ENCODE measurements at places on chromosomes 5 and 9.
A peak's percentile ranks its signal among the peaks of the same experiment; 100 is the strongest.

GRCh38 chr9:128701227-128701854, 962 bp upstream of the PKN3 start:
- no peak for DNase-seq

DNA sequence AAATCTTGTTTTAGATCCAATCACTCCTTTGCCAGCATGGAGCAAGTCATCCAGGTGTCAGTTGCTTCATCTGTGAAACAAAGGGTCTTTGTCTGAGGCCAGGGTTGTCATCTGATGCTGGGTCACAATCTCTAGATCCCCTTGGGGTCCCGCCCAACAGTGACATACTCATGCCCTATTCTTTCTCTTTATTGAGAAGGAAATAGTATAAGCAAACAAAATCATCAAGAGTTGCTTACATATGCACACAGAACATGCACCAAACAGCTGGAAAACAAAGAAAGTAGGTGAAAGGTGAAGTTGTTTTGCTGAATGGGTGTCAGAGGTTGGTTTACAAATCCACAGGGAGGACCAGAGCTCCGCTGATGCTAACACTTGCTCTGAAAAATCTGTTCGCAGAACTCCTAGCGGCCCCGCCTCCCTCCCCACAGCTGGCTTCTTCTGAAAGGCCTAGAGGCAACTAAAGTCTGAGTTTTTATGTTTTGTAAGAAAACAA, 106.1 kb upstream of the SLC44A1 start:
- DNase-seq = no peak

DNA sequence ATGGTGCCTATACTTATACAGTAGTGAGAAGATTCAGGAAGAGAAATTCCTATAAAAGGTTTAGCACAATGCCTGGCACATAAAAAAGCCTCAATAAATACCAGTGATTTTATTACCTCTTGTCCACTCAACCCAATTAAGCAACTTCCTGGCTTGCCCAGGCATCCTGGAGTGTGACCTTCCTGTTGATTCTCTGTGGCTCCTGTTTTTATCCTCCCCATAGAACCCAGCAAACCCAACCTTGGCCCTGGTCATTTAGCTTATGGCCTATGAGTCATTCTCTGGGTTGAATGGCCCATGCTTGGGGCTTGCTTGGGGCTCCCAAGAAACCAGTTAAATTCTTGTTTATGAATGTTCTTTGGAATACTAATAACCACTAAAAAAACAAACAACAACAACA, 21.4 kb upstream of the SPARC start:
- no peak for DNase-seq

DNA sequence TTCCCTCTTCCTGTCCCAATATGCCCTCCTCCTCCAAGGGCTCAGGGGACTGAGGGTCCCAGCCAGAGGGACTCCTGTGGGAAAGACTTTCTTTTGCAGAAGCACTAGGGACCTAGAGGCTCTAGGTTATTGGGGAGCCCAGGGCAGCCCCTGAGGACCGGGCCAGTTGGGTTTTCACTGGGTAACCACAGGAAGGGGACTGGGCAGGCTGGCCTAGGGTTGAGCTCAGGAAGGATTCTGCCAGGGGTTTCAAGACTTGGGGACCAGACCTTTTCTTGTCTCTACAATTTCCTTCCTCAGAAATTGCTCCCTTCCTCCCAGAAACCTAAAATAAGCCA, 24.4 kb upstream of the HMCN2 start:
- no peak for DNase-seq

GRCh38 chr5:53256746-53257145, 147.2 kb upstream of the MOCS2 start:
- DNase-seq = no peak

DNA sequence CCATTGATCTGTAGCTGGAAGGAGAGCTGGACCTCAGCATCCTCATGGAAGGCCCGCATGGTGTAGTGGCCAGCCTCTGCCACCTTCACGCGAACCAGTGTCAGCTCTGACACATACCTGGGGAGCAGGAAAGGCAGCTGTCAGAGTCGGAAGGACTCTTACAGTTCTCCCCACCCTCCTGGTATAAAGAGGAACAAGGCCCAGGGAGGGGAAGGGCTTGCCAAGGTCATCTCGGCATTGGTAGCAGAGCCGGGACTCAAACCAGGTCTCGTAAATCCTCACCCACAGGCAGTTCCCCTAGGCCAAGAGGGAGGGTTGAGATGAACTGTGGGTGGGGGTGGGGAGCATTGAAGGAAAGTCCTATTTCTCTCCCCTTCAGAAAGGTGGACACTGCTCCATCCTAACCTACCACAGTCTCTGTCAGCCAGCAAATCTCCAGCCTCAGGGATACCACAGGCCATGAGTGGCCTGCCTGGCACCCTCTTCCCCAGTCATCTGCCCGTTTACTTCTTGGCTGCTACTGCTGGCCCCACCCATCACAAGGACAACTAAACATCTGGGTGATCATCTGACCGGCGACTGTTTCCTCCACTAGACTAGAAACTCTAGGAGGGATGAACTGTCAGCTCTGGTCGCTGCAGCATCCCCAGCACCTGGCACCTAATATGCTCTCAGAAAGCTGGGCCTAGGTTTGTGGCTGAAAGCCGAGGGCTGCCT, 23.5 kb downstream of the PDGFRB start:
- no peak for DNase-seq

DNA sequence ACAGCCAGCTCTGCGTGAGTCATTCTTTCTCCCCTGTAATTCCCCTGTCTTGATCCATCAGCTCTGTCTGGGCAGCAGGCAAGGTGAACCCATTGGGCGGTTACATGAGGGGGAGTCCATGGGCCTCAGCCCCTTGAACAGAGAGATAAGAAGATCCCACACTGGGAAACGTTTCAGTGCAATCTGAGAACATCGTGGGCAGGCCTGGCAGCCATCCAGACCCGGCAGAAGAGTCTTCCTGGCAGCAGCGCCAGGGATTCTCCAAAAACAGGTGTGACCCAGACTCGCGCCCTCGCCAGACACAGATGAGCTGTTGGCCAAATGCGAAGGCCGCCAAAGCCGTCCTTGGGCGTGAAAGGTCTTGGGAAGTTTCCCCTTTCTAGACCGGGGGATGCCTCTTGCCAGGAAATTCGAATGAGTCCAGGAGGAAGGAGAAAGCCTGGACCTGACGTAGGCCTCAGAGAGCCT, 6.4 kb upstream of the SLC12A7 start:
- peak; percentile 82 for DNase-seq

DNA sequence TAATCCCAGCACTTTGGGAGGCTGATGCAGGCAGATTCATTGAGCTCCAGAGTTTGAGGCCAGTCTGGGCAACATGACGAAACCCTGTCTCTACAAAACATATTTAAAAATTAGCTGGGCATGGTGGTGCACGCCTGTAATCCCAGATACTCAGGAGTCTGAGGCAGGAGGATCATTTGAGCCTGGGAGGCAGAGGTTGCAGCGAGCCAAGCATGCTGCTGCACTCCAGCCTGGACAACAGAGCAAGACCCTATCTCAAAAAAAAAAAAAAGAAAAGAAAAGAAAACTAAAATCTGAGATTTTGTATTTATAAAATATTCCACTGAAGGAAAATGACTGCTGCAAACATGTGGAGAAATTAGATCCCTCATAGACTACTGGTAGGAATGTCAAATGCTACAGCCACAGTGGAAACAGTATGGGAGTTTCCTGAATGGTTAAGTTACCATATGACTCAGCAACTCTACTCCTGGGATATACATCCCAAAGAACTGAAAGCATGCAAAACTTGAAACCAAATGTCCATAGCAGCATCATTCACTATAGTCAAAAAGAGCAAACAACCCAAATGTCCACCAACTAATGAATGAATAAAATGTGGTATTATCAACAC, 106.1 kb downstream of the UBAP2 start:
- no peak for DNase-seq

DNA sequence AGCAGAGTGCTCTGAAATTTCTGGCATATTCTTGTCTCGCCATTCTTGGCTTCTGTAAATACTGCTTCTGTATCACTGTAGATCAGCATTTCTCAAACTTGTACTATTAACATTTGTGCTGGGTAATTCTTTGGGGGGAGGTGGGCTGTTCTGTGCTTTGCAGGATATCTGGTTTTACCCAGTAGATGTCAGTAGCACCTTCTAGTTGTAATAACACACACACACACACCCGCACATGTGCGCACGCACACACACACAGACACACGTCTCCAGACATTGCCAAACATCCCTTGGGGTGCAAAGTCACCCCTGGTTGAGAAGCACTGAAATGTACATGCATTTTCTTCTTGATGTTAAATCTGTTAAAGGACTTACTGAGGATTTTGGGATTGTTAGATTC, 304.1 kb downstream of the MAT2B start:
- no peak for DNase-seq

DNA sequence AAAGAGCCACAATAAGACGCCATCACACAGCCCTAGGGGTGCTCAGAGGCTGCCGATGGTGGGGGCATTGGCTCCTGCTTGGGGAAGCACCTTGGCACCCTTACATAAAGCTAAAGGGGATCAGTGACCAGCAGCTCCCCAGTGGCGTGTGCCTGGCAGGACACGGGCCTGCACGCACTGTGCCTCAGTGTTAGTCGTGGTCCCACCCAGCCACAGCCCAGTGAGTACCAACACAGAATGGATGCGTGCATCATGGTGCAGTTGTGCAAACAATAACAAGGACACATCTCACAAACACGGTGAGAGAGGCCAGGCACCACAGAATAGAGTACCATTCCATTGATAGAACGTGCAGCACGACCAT, 103.2 kb downstream of the WNK2 start:
- DNase-seq = no peak

DNA sequence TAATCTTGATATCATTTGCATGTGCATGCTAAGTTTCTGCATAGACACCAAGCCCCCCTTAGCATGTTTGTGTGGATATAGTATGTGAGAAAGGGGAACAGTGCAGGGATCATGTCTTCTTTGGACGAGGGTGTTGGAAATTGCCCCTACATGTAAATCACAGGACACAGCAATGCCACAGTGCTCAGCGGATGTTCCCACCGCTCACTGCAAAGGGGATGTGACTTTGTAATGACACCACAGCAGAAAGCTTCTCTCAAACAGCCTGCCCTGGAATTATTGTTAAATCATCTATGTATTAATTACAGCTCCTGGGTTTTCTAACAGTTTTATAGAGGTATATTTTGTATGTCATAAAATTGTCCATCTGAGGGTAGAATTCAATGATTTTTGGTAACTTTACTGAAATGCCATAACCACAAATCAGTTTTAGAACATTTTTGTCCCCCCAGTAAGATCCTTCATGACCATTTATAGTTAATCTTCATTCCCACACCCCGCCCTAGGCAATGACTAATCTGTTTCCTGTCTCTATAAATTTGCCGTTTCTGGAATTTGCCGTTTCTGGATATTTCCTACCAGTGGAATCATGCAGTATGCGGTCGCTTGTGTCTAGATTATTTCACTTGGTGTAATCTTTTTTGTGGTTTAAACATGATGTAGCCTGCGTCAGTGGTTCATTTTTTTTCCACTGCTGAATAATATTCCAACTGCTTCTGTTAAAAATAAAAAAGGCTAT, 648.5 kb upstream of the WWC1 start:
- DNase-seq = no peak

DNA sequence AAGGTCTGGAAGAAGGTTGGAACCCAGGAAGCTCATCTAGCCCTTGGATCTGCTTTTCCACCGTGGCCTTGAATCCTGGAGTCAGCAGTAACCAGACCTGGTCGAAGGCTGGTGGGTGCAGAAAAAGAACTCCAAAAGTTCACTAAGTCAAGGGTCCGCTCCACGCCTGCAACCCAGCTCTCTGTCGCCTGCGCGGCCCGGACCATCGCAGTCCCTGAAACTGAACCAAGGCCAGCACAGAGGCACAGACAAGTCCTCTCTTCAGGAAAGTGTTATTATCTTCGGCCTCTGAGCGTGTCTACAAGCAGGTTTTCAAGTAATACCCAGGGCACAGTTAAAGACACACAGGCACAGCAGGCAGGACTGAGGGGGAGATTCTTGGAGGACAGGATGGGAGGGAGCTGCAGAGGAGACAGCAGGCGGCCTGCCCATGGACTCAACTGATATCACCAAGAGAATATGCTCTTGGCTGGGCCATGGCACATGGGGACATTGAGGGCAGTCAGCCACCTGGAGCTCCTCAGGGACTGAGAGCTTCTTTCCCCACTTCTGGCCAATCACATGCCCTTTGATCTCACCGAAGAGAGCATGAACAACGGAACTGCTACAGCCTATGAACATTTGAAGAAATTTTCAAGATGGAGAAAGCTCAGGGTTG, 45.8 kb upstream of the SEMA4D start:
- DNase-seq = no peak

DNA sequence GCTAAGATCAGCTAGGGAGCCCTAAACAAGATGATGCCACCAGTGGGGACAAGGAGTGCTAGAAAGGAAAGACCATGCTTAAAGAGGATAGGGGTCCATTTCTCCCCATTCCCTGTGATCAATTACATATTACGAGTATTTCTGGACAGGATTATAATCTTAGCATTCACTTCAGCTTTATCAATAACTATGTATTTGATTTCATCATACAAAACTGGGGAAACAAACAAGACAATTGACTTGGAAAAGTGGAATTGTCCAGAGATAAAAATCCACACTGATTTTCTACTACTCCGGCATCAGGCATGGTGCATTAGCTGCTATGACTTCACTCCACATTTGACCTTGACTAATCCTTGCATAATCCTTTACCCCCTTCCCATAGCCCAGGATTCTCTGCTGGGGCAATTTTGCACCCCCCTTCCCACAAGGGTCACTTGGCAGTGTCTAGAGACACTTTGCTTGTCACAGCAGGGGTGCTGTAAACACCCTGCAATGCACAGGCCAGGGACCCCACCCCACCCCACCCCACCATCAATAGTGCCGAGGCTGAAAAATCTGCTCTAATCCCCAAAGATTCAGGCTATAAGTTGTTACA, 29.9 kb upstream of the UBE2QL1 start:
- DNase-seq = no peak

Data from NCI-H1105 (cell line).